Hepatocyte (in vitro differentiated cells): ENCODE measurements at places on chromosomes 11 and 22. TPM values are rescaled to one million over a fixed set of nuclear protein-coding genes. Genes with fewer than 3 reads are reported as not detected.

Gene HSPB2
- polyA plus RNA-seq, result 0.19 and 0.29 TPM in 2 replicates

Gene KIRREL3
- 0.86 and 0.91 TPM in 2 replicates for polyA plus RNA-seq

Gene CENPM
- polyA plus RNA-seq, result 13.4 and 14.9 TPM in 2 replicates

Gene FOLR2
- 1.2 and 5.5 TPM in 2 replicates for polyA plus RNA-seq

Gene OR1S2
- not detected in 2 replicates for polyA plus RNA-seq

DNA sequence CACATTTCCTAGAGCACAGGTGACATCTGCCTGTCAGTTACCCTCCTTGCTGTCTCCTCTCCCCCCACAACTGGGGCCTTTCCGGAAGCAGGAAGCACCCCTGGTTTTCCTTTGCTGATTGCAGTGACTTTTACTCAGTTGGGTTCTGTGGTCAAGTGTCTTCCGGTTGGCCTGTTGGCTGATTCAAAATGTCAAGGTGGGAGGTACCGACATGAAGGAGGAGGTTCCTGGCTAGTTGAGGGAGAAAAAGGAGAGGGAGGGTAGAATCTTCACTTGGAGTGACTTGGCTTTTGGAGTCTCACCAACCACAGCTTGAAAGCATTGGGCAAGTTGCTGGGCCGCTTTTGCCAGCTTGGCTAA, 9.3 kb upstream of the ADAMTS15 start:
- no peak for DNase-seq

DNA sequence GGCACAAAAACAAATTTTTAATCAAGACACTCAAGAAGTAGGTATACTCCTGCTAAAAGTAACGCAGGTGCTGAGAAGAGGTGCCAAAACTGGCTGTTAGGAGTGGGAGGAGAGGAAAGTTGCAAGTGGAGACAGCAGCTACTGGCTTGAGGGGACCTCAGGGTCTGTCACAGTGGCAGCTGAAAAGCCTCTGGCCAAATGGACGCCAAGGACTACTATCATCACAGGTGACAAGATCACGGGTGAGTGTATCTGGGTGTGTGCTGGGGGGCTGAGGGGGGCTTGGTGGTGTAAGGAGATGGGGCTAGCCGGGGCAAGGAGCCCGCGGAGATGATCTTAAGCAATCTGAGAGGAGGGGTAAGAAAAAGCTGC, 687 bp downstream of the ZNF202 start:
- DNase-seq, result peak; percentile 18

DNA sequence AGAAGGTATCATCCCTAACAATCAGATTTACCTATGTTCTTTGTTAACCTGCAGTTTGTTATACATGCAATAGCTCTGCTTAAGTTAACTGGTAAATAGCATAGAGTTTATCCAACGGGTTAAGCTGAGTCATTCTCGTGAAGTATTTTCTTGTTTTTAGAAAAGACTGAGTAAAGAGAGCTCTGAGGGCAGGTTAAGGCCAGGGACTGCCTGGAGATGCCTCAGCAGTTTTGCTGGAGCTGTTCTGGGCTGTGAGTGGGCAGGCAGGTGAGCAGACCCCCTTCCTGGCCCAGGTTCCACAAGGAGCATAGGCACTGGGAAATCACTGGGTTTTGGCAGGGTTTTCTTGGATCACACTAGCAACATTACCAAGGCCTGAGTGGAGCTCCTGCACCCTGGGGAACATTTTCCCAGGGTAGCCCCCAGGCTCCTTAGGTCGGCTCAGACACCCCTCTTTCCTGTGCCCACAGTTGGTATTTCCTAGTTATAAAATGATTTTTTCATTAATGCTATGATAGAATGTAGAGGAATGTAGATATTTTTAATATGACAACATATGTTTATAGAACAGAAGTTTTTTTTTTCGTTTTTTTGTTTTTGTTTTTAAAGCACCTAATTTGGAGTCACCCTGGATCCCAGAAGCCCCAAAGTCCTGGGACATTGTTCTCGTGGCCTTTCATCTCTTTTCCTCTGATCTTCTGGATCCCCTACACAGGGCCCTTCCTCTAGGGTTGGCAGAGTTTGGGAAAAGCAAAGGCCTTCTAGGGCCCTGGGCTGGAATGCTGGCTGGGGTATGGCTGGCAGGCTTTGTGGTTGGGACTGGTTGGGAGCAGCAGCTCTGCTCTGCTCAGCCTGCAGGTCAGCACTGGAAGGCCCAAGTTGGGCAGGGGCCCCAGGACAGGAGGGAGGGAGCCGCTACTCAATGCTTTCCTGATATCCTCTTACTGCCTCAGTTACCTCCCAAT, 26.7 kb downstream of the IRAG1 start:
- DNase-seq, result no peak

GRCh38 chr11:47514825-47515647, 37.9 kb downstream of the CELF1 start:
- DNase-seq, result peak; percentile 34

- peak; percentile 80 for DNase-seq
Observed at GRCh38 chr11:75577207-75577606, 15.2 kb downstream of the SERPINH1 start.

- no peak for DNase-seq
Observed at GRCh38 chr11:120780239-120780638, 243.7 kb upstream of the TBCEL start.

- DNase-seq, result no peak
Observed at GRCh38 chr11:126329644-126330211, 25.8 kb upstream of the ST3GAL4 start.

DNA sequence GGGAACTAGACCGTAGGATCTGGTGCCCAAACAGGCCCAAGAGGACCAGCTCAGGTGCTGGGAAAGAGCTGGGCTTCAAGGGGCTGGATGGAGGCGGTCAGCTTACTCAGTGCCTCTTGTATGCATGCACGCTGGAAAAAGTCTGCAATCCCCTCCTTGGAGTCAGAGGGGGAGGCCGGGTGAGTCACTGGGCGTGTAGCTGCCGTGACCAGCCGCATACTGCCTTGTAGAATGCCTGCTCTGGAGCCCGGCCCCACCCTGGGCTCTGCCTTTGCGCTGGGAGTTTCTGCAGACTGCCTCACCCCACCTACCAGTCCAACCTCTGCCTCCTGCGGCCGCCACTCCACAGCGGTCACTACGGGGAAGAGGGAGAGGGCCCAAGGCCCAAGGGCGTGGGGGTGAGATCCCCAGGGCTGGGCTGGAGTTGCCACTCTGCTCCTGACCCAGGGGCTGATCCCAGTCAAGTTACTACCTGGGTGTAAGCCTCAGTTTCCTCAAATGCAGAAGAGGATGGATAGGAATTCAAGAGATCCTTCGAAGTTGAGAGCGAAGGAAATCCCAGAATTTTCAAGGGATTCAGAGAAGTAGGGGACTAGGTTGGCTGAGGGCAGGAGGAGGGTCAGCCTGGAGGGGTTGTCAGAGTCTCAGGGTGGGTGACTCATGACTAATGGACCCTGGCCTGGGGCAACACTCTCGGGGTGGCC, 4.2 kb downstream of the MRGPRF start:
- peak; percentile 95 for DNase-seq

DNA sequence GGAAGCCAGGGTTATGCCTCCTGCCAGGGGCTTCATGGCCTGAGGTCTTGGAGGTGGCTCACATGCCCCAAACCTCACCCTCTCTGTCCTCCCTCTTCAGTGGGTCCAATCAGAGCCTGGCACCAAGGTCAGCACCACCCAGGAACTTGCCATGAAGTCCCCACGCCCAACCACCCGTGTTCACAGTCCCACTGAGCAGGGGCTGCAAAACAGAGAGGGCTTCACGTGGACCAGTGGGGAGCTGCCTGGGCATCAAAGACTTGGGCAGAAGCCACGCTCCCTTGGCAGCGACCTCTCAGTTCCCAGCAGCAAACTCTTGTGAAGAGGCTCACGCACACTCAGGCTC, 425.8 kb upstream of the B3GAT1 start:
- DNase-seq, result no peak

DNA sequence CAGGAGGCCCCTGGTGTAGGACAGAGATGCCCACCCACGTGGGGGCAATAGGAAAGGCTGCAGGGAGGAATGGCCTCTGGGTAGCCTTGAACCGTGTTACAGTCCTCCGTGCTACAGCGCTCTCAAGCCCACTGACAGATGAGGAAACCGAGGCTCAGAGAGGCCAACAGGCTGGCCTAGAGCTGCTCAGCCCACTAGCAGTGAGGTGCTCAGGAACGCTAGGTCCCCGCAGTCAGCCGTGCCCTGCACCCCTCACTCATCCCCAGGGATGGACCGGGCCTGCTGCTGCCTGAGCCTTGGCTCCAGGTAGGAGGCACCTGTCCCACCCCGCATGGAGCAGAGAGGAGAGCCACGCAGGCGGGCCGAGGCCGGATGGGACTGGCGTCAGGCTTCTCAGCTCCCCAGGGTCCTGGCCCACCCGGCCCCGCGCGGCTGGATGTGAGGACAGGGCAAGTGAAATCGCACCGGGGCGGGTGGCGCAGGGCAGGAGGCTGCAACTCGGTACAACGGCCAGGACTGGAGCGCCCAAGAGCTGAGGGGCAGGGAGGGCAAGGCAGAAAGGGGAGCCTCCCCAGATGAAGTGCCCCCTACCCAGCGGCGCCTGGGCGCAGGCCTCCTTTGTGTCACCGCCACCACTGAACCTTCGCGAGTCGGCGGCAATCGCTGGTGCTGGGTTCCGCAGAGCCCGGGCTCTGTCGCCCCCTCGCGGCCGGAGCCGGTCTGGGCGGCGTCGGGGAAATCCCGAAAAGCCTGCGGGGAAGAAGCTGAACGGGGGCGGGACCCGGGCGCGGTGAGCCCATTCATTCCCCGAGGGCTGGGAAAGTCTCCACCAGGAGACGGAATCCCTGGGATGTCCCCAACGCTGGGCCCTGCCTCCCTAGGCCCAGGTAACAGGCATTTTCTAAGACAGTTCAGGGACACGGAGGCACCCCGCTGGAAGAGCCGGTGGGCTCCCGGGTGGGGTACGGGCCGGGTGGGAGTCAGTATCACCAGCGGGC, 8.4 kb upstream of the SLC2A11 start:
- DNase-seq, result peak; percentile 90
